ENCODE measurements at places on chromosomes 2 and 18. TPM values are rescaled to one million over a fixed set of nuclear protein-coding genes. Genes with fewer than 3 reads are reported as not detected.

- H3K27ac ChIP-seq: no peak overlapping the region
- H3K4me3 ChIP-seq: no peak overlapping the region
- no peaks in the 10 kb centered on the region for H3K27me3 ChIP-seq
- no peaks in the 10 kb centered on the region for H3K4me1 ChIP-seq
These were observed 724.5 kb downstream of the EPHA4 start for GRCh38 chr2:220847589-220847988.

DNA sequence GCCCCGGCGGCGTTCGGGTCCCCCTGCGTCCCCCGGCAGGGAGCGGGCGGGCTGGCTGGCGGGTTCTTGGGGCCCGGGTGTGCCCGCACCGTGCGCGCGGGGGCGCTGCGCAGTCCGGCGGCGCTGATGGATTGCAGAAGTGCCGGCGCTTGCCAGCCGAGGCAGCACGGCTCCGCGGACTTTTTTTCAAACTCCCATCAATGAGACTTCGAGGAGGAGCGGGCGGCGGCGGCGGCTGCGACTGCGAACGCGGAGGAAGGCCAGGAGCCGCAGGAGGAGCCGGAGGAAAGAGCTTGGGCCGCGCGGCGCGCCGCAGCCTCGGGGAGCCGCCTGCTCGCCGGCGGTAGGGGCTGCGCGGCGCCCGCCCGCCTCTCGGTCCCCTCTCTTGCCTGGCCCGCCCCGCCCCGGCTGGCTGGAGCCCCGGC, at the start of gene GLI2:
TSS of gene GLI2 (plus strand) at position 123 of the 425 bp plus-strand sequence. CDS start 61,453 bp downstream, outside the sequence.
- H3K27ac ChIP-seq: peak within 1 kb of the TSS; percentile 97
- peak within 1 kb of the TSS; percentile 48 for H3K4me3 ChIP-seq
- DNase-seq: peak; percentile 91
- H3K36me3 ChIP-seq: no peaks in the 10 kb centered on the region
- H3K4me1 ChIP-seq: peaks cover 22% of the 10 kb centered on the region

GRCh38 chr18:923144-923866, 18.6 kb downstream of the ADCYAP1 start:
- H3K4me1 ChIP-seq: no peaks in the 10 kb centered on the region
- no peaks in the 10 kb centered on the region for H3K27me3 ChIP-seq
- DNase-seq: no peak
- no peaks in the 10 kb centered on the region for H3K36me3 ChIP-seq

DNA sequence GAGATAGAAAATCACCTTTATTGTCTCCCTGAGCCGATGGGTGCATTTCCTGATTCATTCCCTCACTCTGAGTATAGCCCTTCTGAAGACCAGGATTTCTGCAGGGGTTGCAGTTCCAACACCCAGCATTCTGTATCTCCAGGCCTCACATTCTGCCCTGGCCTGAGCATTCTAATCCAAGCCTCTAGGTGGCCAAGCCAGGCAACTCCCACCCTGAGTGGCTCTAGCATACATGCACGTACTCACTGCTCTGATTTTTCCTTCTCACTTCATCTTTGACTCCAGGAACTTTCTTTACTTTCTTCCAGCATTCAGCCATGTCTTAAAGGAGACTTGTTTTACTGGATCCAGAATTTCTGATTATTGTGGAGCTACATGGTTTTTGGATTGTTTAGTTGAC, 100.7 kb upstream of the STK39 start:
- no peaks in the 10 kb centered on the region for H3K36me3 ChIP-seq
- H3K4me3 ChIP-seq: no peak overlapping the region
- DNase-seq: no peak
- H3K27ac ChIP-seq: no peak overlapping the region
- H3K4me1 ChIP-seq: no peaks in the 10 kb centered on the region

GRCh38 chr18:12742453-12742852, 39.6 kb downstream of the PSMG2 start:
- H3K27ac ChIP-seq: no peak overlapping the region
- no peak overlapping the region for H3K4me3 ChIP-seq
- H3K4me1 ChIP-seq: no peaks in the 10 kb centered on the region
- H3K27me3 ChIP-seq: no peaks in the 10 kb centered on the region

- H3K36me3 ChIP-seq: no peaks in the 10 kb centered on the region
- no peaks in the 10 kb centered on the region for H3K27me3 ChIP-seq
- no peak for DNase-seq
- H3K4me1 ChIP-seq: no peaks in the 10 kb centered on the region
- H3K27ac ChIP-seq: no peak overlapping the region
These were observed 50.4 kb downstream of the ZDBF2 start for GRCh38 chr2:206324869-206325268.

DNA sequence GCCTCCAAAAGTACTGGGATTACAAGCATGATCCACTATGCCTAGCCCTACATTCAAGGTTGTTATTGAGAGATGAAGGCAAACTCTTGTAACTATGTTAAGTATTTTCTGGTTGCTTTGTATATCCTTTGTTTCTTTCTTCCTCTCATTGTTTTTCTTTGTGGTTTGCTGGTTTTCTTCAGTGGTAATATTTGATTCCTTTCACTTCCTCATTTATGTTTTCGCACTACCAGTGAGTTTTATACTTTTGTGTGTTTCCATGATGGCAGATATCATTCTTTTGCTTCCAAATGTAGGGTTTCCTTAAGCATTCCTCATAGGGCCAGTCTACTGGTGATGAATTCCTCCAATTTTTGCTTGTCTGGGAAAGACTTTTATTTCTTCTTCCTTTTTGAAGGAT, 90.2 kb downstream of the NCK2 start:
- DNase-seq: no peak
- no peak overlapping the region for H3K27ac ChIP-seq
- no peaks in the 10 kb centered on the region for H3K27me3 ChIP-seq
- no peak overlapping the region for H3K4me3 ChIP-seq
- H3K4me1 ChIP-seq: peaks cover 9% of the 10 kb centered on the region
- H3K36me3 ChIP-seq: no peaks in the 10 kb centered on the region

Gene GALNT13
- total RNA-seq: 0.28 TPM

Gene THSD7B
- total RNA-seq: 0.57 TPM

Gene FLACC1
- 1.7 TPM for total RNA-seq

GRCh38 chr2:226873826-226874225, 38.0 kb downstream of the RHBDD1 start:
- no peak overlapping the region for H3K27ac ChIP-seq
- no peaks in the 10 kb centered on the region for H3K36me3 ChIP-seq
- H3K4me3 ChIP-seq: no peak overlapping the region
- DNase-seq: no peak
- no peaks in the 10 kb centered on the region for H3K4me1 ChIP-seq

- no peak for DNase-seq
- H3K4me1 ChIP-seq: no peaks in the 10 kb centered on the region
- H3K4me3 ChIP-seq: no peak overlapping the region
- no peaks in the 10 kb centered on the region for H3K36me3 ChIP-seq
- H3K27ac ChIP-seq: no peak overlapping the region
These were observed 217.7 kb downstream of the PRKCE start for GRCh38 chr2:45869165-45869501.

DNA sequence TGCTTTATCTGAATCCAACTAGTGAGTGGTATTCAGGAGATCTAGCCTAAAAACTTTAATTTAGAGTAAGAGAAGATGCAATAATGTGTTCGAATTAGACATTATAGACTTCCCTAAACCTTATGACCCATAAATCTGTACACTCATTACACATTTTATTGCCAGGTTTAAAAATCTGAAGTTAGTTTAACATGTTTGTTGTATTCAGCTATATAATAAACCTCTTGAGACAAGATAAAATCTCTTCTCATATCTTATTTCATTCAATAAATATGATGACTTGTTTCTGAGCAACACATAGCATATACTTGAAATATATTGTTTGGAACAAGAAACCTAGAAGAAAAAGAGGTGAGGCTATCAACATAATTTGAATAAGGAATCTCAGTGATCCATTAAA, 150.7 kb downstream of the CDH7 start:
- no peaks in the 10 kb centered on the region for H3K27me3 ChIP-seq
- DNase-seq: no peak
- no peak overlapping the region for H3K27ac ChIP-seq

GRCh38 chr2:9292426-9292825, 85.8 kb downstream of the ASAP2 start:
- no peak overlapping the region for H3K4me3 ChIP-seq
- H3K27me3 ChIP-seq: no peaks in the 10 kb centered on the region
- H3K27ac ChIP-seq: no peak overlapping the region
- peaks cover 4% of the 10 kb centered on the region for H3K4me1 ChIP-seq
- no peak for DNase-seq

GRCh38 chr18:5983488-5983887, 88.2 kb upstream of the TMEM200C start:
- H3K36me3 ChIP-seq: no peaks in the 10 kb centered on the region
- H3K4me3 ChIP-seq: no peak overlapping the region
- no peaks in the 10 kb centered on the region for H3K27me3 ChIP-seq
- no peak for DNase-seq
- no peak overlapping the region for H3K27ac ChIP-seq

- H3K4me3 ChIP-seq: peak overlapping the region; percentile 68
- H3K36me3 ChIP-seq: no peaks in the 10 kb centered on the region
- peak; percentile 79 for DNase-seq
- H3K27ac ChIP-seq: peak overlapping the region; percentile 69
- H3K27me3 ChIP-seq: no peaks in the 10 kb centered on the region
These were observed 503 bp downstream of the ZNF513 start for GRCh38 chr2:27379836-27380625.

- no peaks in the 10 kb centered on the region for H3K4me1 ChIP-seq
- no peaks in the 10 kb centered on the region for H3K27me3 ChIP-seq
- H3K27ac ChIP-seq: no peak overlapping the region
- DNase-seq: no peak
- no peaks in the 10 kb centered on the region for H3K36me3 ChIP-seq
These were observed 6.9 kb upstream of the FLACC1 start for GRCh38 chr2:201363857-201364560.

- H3K27me3 ChIP-seq: no peaks in the 10 kb centered on the region
- no peaks in the 10 kb centered on the region for H3K4me1 ChIP-seq
- no peak for DNase-seq
These were observed 12.4 kb upstream of the STAT1 start for GRCh38 chr2:191026377-191026776.

Gene EFR3B
- total RNA-seq: 1.8 TPM

DNA sequence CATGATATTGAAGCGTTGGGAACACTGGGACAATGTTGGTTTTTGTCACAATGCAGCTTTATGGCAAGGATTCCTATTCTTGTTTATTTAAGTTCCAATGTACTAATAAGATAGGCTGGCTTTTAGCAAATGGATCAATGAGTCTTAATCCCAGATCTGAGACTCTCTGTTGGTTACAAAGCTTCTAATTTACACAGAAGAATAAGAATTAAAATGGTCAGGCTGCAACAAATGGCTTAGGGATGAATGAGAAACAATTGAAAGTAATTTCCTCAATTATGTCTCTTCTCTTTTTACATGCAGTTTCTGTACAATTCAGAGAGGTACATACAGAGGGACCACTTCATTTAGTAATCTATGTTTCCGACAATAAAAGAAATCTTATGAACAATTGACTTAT, 640.4 kb downstream of the NRXN1 start:
- H3K4me3 ChIP-seq: no peak overlapping the region
- H3K4me1 ChIP-seq: no peaks in the 10 kb centered on the region
- no peaks in the 10 kb centered on the region for H3K27me3 ChIP-seq
- H3K27ac ChIP-seq: no peak overlapping the region

GRCh38 chr2:100178864-100179263, 36.5 kb upstream of the AFF3 start:
- no peaks in the 10 kb centered on the region for H3K27me3 ChIP-seq
- no peak overlapping the region for H3K27ac ChIP-seq
- DNase-seq: no peak
- H3K4me1 ChIP-seq: peaks cover 3% of the 10 kb centered on the region

Gene MORN2
- 26.3 TPM for total RNA-seq

GRCh38 chr2:57330447-57330846, 716.2 kb upstream of the VRK2 start:
- no peaks in the 10 kb centered on the region for H3K27me3 ChIP-seq
- no peak overlapping the region for H3K4me3 ChIP-seq
- H3K4me1 ChIP-seq: no peaks in the 10 kb centered on the region

DNA sequence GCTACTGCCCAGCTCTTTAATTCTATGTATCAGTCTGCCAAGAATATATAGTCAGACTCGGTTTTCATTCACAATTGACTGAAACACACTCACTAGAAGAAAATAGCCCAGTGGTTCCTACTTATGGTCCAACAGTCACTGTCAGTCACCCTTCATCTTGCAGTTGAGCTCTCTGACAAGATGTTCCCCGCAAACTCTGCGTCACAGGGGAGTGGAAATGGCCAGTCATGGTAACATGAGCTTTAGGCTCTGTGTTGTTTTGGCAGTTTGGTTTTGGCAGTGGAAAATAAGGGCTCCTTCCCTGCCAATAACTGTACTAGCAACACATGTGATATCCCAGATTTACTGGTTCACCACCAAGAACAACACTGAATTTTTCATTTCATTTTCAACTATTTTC, 122.5 kb downstream of the PRPF40A start:
- DNase-seq: no peak
- no peaks in the 10 kb centered on the region for H3K36me3 ChIP-seq
- H3K4me1 ChIP-seq: peaks cover 2% of the 10 kb centered on the region

- no peaks in the 10 kb centered on the region for H3K4me1 ChIP-seq
- no peak overlapping the region for H3K4me3 ChIP-seq
- DNase-seq: no peak
- no peak overlapping the region for H3K27ac ChIP-seq
- H3K27me3 ChIP-seq: no peaks in the 10 kb centered on the region
- no peaks in the 10 kb centered on the region for H3K36me3 ChIP-seq
These were observed 57.5 kb downstream of the AP1S3 start for GRCh38 chr2:223779877-223780276.

- H3K4me1 ChIP-seq: no peaks in the 10 kb centered on the region
- DNase-seq: peak; percentile 23
- H3K27me3 ChIP-seq: no peaks in the 10 kb centered on the region
- H3K36me3 ChIP-seq: no peaks in the 10 kb centered on the region
- no peak overlapping the region for H3K27ac ChIP-seq
These were observed 79.2 kb downstream of the NDUFA10 start for GRCh38 chr2:239945751-239946561.

Gene FBXO48
- 1.4 TPM for total RNA-seq

DNA sequence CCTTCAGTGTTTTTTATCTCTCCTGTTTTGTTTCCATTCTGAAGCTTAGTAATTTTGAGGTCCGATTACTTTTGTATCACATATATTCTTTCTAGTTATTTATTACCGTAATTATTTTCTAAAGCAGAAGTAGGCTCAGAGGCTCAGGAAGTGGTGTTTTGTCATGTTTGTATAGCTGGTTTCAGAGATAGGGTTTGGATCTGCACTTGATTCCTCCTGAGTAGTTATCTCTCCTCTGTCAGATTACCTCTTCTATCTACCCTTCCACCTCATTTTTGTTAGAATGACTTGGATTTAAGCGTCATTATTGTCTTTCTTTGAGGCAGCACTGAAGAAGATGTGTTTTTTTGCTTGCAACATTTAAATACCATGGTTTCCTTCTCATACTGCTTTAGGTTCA, 95.4 kb downstream of the MTA3 start:
- no peaks in the 10 kb centered on the region for H3K27me3 ChIP-seq
- no peak overlapping the region for H3K27ac ChIP-seq
- no peaks in the 10 kb centered on the region for H3K4me1 ChIP-seq
- H3K36me3 ChIP-seq: no peaks in the 10 kb centered on the region

All from ovary (tissue), 10 donors.